ENCODE measurements at places on chromosomes 3 and 15.
A peak's percentile ranks its signal among the peaks of the same experiment; 100 is the strongest.

- DNase-seq, result no peak
Measured at GRCh38 chr3:9615003-9615628, 34.2 kb upstream of the MTMR14 start.

GRCh38 chr15:99763827-99764226 lies 30.6 kb upstream of the LYSMD4 start:
- no peak for DNase-seq

GRCh38 chr3:127339928-127340861 lies 52.3 kb upstream of the PRR20G start:
- DNase-seq, result no peak

- DNase-seq, result no peak
Measured at GRCh38 chr15:61157933-61158332, 71.2 kb downstream of the RORA start.

- DNase-seq, result no peak
Measured at GRCh38 chr3:32586356-32586755, 15.7 kb upstream of the DYNC1LI1 start.

DNA sequence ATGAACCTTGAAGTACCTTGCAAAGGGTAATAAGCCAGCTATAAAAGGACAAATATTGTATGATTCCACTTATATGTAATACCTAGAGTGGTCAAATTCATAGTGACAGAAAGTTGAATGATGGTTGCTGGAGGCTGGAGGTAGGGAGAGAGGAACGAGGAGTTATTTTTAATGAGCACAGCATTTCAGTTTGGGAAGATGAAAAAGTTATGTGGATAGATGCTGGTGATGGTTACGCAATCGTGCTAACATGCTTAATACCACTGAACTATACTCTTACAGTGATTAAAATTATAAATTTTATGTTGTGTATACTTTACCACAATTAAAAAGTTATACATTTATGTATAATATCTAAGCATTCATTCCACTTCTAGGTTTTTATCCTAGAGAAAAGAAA lies 168.6 kb downstream of the GRM7 start:
- no peak for DNase-seq

GRCh38 chr15:60536951-60537350 lies 58.0 kb upstream of the ICE2 start:
- DNase-seq, result no peak

GRCh38 chr15:44729408-44730127 lies 6.8 kb upstream of the TRIM69 start:
- no peak for DNase-seq

GRCh38 chr3:163573324-163573723 lies 1505.0 kb downstream of the SI start:
- DNase-seq, result no peak

DNA sequence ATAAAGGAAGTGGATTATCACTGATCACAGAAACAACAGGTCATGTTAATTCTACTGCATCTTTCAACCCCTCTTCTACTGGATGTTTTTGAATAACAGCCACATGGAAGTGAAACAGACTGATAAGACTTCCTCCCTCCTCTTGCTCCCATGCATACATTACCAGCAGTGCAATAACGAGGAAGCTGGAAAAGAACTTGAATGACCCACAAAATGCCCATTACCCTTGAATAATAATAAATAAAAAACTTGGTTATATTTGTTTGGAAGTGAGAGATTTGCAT lies 51.6 kb downstream of the RARB start:
- DNase-seq, result no peak

GRCh38 chr15:69661446-69661845 lies 208.8 kb downstream of the RPLP1 start:
- no peak for DNase-seq

GRCh38 chr3:106206613-106207012 lies 337.8 kb upstream of the CBLB start:
- DNase-seq, result no peak

- DNase-seq, result no peak
Measured at GRCh38 chr15:97078591-97078990, 748.1 kb downstream of the NR2F2 start.

DNA sequence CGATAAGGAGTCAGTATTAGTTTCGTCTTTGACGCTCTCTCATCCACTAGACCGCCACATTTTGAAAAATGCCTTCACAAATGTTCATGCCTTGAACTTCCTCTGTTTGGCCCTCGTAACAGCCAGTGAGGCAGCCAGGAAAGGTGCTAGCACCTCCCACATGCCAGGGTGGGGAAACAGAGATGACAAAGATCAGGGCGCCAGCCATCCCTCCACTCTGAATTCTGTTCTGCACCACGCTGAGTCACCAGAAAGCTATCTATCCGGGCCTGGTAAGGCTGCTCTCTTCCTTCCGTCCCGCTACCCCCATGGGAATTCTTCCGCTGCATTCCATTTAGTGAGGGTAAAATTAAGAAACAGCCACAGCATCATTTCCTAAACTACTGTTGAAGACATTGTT lies 31.3 kb upstream of the BCL2L10 start:
- peak; percentile 46 for DNase-seq

- DNase-seq, result peak; percentile 38
Measured at GRCh38 chr3:58414538-58415197, 19.0 kb downstream of the PDHB start.

DNA sequence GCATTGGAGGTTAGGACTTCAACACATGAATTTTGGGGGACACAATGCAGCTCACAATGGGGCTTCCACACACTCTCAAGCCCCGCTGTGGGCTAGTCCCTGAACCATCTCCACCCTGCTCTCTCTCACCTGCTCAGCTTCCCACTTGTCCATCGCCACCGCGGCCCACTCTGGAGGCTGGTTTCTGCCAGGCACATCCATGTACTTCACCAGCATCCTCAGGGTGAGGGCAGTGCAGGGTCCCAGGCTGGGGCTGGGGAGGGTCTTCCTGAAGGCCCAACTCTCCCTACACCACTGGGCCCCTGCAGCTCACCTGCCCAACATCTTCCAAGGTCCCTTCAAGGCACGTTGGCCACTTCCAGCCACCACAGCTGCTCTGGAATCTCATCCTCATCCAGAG lies 46.4 kb downstream of the KLF15 start:
- no peak for DNase-seq

DNA sequence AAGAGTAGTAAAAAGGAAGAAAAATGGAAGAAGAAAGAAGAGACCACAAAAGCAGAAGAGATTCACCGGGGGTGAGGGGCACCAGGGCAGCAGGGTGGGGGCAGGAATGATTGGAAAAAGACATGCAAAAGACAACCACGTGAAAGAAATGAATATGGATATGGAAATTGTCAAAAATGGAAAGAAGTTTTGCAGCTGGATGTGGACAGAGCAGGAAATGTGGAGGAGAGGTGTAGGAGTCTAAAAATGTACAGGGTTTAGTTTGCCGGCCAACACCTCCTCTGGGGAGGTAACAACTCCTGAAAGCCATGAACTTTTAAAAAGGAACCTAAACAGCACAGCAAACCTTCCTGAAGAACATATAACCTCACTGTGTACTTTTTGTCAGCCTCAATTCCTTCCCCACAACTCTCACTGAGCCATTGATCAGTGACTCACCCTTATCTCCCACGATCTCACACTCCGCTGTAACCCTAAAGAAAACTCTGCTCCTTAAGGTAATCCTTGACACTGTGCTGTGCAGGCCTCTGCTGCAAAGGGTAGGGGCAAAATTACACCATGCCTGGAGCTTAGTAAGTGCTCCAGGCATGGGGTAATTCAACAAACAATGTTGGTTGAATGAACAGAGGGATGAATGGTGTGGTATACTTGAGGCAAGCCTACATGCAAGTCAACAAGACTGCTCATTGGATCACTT lies 100.2 kb upstream of the BOC start:
- no peak for DNase-seq

DNA sequence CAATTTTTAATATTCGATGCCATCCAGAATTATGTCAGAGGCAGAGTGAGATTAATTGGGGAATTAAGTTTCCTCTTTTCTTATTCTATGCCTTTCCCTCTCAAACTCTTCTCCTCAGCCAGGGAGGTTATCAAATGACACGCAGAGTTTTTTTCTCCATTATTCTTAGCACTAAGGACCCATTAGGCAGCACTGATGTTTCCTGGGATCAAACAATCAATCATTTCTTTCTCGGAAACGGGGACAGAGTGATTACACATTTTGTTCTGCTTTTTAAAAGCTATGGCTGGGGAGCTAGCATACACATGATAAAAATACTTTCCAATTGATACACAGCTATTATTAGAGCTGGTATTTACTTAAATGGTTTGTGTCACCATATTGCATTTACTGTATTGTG lies 35.3 kb upstream of the PSMD6 start:
- no peak for DNase-seq

DNA sequence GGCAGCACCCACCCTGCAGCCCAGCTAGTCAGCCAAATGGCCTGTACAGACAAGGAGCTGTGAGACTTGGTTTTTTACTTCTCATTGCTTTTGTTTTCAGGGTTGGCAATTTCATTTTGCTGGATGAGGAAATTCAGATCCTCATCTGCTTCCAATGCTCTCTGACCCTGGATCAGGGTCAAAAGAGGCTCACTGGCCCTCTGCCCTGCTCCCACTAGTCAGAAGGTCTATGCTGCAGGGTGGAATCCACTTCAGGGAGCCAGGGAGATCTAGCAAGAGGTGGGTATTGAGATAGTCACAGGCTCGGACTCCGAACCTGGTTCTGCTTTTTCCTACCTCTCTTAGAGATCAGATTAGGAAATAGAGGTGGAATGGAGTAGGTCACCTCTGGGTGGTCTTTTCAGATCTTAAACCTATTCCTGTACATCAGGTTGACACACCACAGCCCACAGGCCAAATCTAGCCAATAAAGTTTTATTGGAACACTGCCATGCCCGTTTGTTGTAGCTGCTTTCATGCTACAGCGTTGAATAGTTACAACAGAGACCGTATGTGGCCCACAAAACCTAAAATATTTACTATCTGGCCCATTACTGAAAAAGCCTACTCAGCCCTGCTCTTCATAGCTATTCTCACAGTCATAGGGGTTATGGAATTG lies 26.4 kb upstream of the GLCE start:
- DNase-seq, result no peak

DNA sequence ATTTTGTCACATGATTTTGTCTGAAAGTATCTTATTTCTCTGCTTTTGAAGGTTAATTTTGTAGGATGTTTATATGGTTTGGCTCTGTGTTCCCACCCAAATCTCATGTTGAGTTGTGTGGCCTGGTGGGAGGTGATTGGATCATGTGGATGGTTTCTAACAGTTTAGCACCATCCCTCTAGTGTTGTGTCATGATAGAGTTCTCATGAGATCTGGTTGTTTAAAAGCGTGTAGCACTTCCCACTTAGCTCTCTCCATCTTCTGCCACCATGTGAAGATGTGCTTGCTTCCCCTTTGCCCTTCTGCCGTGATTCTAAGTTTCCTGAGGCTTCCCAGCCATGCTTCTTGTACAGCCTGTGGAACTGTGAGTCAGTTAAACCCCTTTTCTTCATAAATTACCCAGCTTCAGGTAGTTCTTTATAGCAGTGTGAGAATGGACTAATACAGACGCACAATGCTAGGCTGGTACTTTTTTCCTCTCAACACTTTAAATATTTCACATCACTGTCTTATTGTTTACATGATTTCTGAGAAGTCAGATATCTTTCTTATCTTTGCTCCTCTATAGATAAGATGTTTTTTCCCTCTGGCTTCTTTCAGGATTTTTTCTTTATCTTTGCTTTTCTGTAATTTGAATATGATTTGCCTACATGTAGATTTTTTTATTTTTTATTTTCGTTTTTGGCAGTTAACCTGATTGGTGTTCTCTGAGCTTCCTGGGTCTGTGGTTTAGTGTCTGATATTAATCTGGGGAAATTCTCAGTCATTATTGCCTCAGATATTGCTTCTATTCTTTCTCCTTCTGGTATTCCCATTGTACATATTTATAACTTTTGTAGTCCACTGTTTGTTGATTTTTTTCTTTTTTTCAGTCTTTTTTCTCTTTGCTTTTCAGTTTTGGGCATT lies 22.2 kb downstream of the BTD start:
- no peak for DNase-seq

- peak; percentile 41 for DNase-seq
Measured at GRCh38 chr15:90141646-90142045, 39.4 kb upstream of the IDH2 start.

GRCh38 chr15:39642011-39642640 lies 61.2 kb downstream of the THBS1 start:
- no peak for DNase-seq

DNA sequence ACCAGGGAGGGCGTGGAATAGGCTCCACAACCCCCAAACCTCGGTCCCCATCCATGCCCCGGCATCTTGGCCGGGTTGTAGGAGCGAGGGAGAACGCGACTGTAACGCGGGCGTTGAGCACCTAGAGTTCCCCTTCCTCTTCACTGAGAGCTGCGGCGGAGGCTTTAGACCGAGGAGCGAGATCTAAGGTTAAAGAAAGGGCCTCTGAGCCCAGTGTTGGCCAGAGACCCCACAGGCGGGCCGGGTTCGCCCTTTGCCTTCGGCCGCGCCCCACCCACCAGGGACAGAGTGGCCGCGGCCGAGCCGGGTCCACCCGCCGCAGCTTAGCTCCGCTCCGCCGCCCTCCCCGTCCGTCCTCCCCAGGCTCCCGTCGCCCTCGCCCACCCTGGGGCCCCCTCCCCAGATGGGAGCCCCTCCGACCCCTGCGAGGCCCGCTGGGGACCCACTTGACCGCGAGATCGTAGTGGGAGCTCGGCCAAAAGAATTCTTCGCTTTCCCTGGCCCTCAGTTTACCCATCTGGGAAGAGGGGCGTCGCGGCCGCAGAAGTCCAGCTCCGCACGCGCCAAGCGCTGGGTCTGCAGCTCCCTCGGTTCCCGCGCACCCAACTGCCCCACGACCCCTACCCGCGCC lies 425 bp downstream of the ANPEP start:
- DNase-seq, result no peak

DNA sequence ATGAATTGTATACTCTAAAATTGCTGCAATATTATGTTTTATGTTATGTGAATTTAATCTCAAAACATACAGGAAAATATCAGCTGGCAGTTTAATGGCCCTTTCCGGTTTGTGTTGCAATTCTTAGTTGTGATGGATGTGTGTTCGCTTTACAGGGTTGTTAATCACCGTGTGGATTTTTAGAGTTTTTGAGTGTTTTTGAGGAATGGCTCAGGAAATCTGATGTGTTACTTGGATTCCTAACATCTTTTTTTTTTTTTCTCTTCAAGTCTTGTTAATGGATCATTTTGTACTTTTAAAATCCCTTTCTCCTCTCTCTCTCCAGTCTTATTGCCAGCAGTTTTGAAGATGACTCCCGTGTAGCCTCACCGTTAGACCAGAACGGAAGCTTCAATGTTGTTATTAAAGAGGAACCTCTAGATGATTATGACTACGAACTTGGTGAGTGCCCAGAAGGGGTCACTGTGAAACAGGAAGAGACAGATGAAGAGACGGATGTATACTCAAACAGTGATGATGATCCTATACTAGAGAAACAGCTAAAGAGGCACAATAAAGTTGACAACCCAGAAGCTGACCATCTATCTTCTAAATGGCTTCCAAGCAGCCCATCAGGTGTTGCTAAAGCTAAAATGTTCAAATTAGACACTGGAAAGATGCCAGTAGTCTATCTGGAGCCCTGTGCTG lies 35.7 kb downstream of the MGA start:
- DNase-seq, result no peak

GRCh38 chr3:160928183-160928726 lies 172.2 kb downstream of the PPM1L start:
- no peak for DNase-seq

GRCh38 chr3:37125195-37126073 lies 48.9 kb downstream of the LRRFIP2 start:
- no peak for DNase-seq
